Regular cardiac myocyte (primary cell): ENCODE measurements at places on chromosomes 2 and 18. TPM values are rescaled to one million over a fixed set of nuclear protein-coding genes. Genes with fewer than 3 reads are reported as not detected.

Gene PTPRN
- 2.1 and 12.7 TPM in 2 replicates for total RNA-seq

Gene DSC3
- total RNA-seq, result under 0.01 and 0.19 TPM in 2 replicates

Gene CYP26B1
- total RNA-seq, result 0.19 and 0.85 TPM in 2 replicates

Gene PIKFYVE
- 24.0 and 30.7 TPM in 2 replicates for total RNA-seq

Gene SEMA4C
- 15.8 and 24.7 TPM in 2 replicates for total RNA-seq

Gene TRIM43B
- total RNA-seq, result not detected in 2 replicates

Gene PUS10
- total RNA-seq, result 5.1 and 5.4 TPM in 2 replicates

Gene IL18R1
- total RNA-seq, result 0.96 and 1.4 TPM in 2 replicates

Gene ACMSD
- 0.28 TPM in 1 of 2 replicates, not detected in the other for total RNA-seq

Gene SIX3
- not detected in 2 replicates for total RNA-seq

Gene LRP2
- under 0.01 TPM in 1 of 2 replicates, not detected in the other for total RNA-seq

Gene AQP12B
- not detected in 2 replicates for total RNA-seq

Gene KHK
- 0.56 and 0.96 TPM in 2 replicates for total RNA-seq

Gene DCTN1
- 202 and 203 TPM in 2 replicates for total RNA-seq

Gene C2orf81
- total RNA-seq, result 0.58 and 1.1 TPM in 2 replicates

Gene KIF1A
- under 0.01 TPM in 1 of 2 replicates, not detected in the other for total RNA-seq

Gene NAB1
- total RNA-seq, result 60.2 and 130 TPM in 2 replicates

Gene VAMP5
- 35.8 and 68.6 TPM in 2 replicates for total RNA-seq

Gene CD8A
- not detected in 2 replicates for total RNA-seq

Gene SATB2
- total RNA-seq, result 5.2 and 9.9 TPM in 2 replicates

Gene TGFA
- 0.56 and 3.1 TPM in 2 replicates for total RNA-seq

Gene TRIM54
- under 0.01 TPM in 1 of 2 replicates, not detected in the other for total RNA-seq

Gene SLC5A7
- not detected in 2 replicates for total RNA-seq

Gene BMP10
- total RNA-seq, result not detected in 2 replicates

Gene CCDC142
- 18.0 and 22.3 TPM in 2 replicates for total RNA-seq

Gene RAPGEF4
- total RNA-seq, result 0.77 and 9.6 TPM in 2 replicates
